ENCODE measurements at places on chromosomes 11 and 22. TPM values are rescaled to one million over a fixed set of nuclear protein-coding genes. Genes with fewer than 3 reads are reported as not detected.

Gene DEPDC5
- 35.5 TPM for polyA plus RNA-seq

Gene DNAJB13
- polyA plus RNA-seq = 0.27 TPM

Gene PANX3
- polyA plus RNA-seq = not detected

Gene DCHS1
- 0.79 TPM for polyA plus RNA-seq

Gene SLC35E4
- polyA plus RNA-seq = 0.43 TPM

Gene PLCB3
- 2.7 TPM for polyA plus RNA-seq

Measured in B cell (primary cell).